ENCODE measurements at places on chromosomes 5 and 9. TPM values are rescaled to one million over a fixed set of nuclear protein-coding genes. Genes with fewer than 3 reads are reported as not detected.

GRCh38 chr5:16392718-16393117 lies 72.9 kb downstream of the ZNF622 start:
- no peak for DNase-seq

- no peak for DNase-seq
Observed at GRCh38 chr9:6433410-6433809, 20.4 kb downstream of the UHRF2 start.

DNA sequence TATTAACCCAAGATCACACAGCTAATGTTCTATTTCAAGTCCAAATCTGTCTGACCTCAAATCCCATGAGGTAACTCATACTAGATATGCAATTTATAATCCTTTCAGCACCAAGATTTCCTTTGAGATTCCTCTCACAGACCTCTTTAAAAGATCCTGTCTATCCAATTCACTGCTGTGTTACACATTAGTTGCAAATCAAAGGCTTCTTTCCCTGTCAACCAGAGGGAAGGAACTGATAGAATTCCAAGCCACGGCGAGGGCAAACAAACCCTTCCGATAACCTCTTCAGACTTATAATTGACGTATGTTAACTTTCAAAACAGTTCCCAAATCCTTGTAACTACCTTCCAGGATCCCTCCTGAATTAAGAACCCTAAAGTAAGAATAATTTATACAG lies 168.9 kb downstream of the DRD1 start:
- no peak for DNase-seq

The CARD6 gene
- polyA plus RNA-seq, result 1.9 TPM

The NINJ1 gene
- polyA plus RNA-seq, result 30.7 TPM
